ENCODE measurements at places on chromosomes 7 and 10.

DNA sequence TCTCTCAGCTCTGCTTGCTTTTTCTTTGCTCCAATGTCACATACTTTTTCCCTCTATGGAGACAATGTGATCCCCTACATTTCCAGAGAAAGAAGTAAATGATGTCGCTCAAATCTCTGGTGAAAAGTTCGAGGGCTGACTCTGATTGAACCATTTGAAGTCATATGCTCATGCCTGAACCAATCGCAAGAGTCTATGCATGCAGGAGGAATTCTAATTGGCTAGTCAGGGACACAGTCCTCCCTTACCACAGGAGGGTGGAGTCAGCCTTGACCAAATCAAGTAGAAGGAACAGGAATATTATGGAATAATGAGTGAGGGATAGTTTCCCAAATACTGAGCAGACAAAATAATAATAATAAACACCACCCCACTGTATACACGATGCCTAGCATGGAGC, 96.8 kb downstream of the PRLHR start:
- DNase-seq = no peak

- DNase-seq = no peak
Measured at GRCh38 chr7:142376356-142376997, 118.6 kb upstream of the PRSS58 start.

GRCh38 chr7:140209866-140210609, 33.3 kb upstream of the KDM7A start:
- no peak for DNase-seq

- DNase-seq = peak; percentile 73
Measured at GRCh38 chr7:29408841-29409243, 154.8 kb upstream of the PRR15 start.

DNA sequence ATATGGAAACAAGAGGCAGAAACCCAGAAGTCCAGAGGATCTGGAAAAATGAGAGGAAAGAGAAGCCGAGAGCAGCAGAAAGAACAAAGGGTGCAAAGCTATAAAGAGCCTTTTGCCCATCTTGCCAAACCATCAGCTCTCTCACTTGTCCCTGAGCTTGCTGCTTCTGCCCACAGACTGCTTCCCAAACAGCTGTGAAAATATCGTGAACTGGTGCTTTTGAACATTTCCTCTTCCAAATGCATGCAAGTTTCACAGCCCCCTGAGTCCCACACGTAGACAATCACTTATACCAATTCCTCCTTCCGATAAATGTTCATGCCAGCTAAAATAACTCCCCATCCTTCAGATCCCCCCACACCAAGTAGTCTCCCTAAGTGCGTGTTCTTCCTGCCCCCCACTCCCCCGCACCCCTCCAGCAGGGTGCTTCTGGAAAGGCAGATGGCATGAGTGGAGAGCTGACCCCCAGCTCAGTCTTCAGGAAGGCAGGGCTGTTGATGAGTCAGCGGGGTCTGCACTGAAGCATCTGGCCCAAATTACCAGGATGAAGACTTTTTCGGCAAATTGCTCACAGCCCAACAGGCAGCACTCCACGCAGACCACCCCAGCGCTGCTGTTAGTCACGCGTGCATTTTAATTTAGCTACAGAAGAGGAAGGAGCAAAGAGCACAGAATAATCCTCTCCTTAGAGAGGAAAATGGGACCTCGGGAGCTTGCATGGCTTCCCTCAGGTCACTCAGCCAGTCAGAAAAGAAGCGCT, 76.1 kb upstream of the KCNMA1 start:
- peak; percentile 77 for DNase-seq

Measured in fibroblast of skin of left quadriceps (primary cell).